ENCODE measurements at places on chromosomes 5 and 9.

DNA sequence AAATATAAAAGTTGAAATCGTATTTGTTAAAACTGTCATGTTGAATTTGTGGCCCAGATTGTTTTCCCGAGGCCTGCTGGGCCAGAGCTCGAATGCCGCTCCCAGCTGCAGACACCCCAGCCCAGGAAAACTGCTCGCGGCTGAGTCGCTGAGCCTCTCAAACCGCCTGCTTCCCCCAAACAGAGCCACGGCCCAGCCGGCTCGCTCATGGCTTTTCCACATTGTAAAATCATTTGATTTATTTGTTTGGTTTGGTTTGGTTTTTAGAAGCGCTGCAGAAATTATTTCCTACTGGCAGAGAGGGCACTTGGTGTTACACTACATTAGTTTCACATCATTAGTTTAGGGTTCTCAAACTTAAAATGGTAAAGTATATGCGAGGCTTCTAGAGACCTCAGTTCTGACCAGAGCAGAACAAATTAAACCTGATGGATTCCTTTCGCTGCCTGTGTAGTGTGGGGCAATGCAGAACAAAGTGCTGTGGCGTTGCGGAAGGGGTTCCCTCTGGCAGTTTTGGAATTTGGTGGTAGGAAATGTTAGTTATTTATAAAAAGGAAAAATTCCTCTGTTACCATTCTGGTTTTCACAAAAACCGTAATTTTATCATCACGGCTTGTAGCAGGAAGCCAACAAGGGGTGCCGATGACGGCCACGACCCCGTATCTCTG, 156.5 kb upstream of the PITX1 start:
- peak; percentile 10 for DNase-seq

- no peak for DNase-seq
These were observed 15.9 kb upstream of the C5orf63 start for GRCh38 chr5:127089191-127089590.

- DNase-seq: no peak
These were observed 5.7 kb downstream of the PCDHB4 start for GRCh38 chr5:141127305-141127704.

- peak; percentile 66 for DNase-seq
These were observed 21.1 kb downstream of the FAM219A start for GRCh38 chr9:34437006-34437925.

DNA sequence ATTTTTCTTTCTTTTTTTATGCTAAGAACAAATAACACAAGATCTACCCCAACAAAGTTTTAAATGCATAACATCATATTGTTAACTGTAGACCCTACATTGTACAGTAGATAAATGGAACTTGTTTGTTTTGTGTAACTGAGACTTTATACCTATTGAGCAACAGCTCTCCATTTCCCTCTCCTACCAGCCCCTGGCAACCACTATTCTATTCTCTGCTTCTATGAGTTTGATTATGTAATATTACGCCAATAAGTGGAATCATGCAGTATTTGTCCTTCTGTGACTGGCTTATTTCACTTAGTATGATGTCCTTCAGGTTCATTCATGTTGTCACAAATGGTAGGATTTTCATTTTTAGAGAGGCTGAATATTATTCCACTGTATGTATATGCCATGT, 308.2 kb upstream of the PRR16 start:
- DNase-seq: no peak

DNA sequence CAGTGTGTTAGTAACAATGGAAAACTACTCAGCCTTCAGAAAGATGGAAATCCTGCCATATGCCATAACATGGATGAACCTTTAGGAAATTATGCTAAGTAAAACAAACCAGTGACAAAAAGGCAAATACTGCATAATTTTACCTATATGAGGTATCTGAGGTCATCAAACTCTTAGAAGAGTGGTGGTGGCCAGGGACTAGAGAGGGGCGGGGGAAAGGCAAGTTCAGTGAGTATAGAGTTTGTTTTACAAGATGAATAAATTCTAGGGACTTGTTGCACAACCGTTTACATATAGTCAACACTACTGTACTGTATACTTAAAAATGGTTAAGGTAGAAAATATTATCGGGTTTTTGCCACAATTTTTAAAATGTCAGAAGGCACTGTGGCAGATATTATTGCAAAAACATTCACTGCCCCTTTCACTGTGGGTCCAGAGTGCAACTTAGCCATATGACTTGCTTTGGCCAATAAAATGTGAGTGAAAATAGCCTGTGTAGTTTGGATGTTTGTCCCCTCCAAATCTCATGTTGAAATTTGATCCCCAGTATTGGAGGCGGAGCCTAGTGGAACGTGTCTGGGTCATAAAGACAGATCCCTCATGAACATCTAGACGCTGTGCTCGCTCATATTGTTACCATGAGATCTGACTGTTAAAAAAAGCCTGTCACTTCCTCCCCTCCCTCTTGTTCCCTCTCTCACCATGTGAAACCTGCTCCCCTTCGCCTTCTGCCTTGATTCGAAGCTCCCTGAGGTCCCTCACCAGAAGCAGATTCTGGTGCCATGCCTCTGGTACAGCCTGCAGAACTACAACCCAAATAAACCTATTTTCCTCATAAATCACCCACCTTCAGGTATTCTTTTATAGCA, 9.5 kb downstream of the ZNF367 start:
- DNase-seq: no peak

Measured in activated T-cell treated with anti-CD3 and anti-CD28 coated beads, Interleukin-2, amount 50 U/mL, for 48 hours (primary cell).